Suppressor macrophage treated with lipopolysaccharide for 1 hour (primary cell): ENCODE measurements at places on chromosomes 16 and 17.
A peak's percentile ranks its signal among the peaks of the same experiment; 100 is the strongest.

GRCh38 chr17:41455236-41455635 is 11.9 kb downstream of the KRT32 start:
- DNase-seq: peak; percentile 10

DNA sequence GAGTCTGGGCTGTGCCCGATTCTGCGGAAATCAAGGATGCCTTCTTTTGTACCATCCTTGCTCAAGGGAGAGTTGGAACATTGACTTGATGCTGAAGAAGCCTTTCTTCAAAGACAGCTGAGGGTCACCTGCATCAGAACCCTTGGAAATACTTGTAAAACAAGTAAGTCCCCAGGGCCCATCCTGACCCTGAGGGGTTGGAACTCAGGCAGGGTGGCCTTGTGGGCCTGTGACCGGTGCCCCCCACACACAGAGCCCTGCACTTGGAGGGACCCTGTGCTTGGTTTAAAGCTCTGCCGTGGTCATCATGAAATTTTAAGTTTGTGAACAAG is 56.9 kb downstream of the WIPI1 start:
- DNase-seq: no peak

GRCh38 chr16:68782198-68783174 is 45.4 kb downstream of the CDH1 start:
- DNase-seq: peak; percentile 27

- peak; percentile 79 for DNase-seq
Observed at GRCh38 chr17:46044286-46044928, 45.4 kb downstream of the STH start.

- peak; percentile 4 for DNase-seq
Observed at GRCh38 chr17:62870030-62870541, 62.0 kb upstream of the MARCHF10 start.

GRCh38 chr17:2416010-2416734 is 15.3 kb upstream of the MNT start:
- DNase-seq: peak; percentile 92

DNA sequence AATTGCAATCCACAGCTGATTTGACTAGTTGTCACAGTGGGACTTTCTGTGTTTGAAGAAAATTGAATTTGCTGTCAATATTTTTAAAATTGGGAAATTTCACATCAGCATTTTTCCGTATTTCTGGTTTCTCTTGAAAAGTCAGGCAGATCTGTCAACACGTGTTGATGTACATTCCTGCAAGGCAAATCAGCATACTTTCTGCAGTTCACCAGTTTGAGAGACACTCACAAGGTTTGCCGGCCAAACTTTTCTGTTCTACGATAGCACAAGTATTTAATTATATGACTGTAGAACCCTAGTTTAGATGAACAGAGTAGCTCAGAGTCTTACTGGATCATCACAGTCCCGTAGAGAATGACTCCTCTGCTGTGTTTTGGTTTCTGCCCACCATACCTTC is 102.0 kb downstream of the ADAMTS18 start:
- no peak for DNase-seq

DNA sequence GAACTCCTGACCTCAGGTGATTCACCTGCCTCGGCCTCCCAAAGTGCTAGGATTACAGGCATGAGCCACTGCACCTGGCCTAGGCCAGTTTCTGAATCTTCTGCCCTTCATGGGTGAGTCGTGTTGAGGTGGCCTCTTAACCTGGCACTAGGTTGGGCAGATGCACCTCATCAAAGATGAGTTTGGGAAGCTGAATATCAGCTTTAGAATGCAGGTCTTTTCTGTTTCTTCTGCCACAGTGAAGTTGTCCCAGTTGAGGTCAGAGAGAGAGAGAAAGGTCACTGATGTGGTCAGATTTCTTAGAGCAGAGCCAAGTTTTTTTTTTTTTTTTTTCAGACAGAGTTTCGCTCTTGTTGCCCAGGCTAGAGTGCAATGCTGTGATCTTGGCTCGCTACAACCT is 111.3 kb upstream of the WSCD1 start:
- DNase-seq: no peak

DNA sequence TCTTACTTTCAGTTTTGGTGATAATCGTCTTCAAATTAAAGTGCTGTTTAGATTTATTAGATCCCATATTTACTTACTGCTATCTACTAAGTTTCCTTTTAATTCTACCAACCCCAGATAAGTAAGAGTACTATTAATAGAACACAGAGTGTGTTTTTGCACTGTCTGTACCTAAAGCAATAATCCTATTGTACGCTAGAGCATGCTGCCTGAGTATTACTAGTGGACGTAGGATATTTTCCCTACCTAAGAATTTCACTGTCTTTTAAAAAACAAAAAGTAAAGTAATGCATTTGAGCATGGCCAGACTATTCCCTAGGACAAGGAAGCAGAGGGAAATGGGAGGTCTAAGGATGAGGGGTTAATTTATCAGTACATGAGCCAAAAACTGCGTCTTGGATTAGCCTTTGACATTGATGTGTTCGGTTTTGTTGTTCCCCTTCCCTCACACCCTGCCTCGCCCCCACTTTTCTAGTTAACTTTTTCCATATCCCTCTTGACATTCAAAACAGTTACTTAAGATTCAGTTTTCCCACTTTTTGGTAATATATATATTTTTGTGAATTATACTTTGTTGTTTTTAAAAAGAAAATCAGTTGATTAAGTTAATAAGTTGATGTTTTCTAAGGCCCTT is 56.8 kb downstream of the HLF start:
- DNase-seq: no peak

DNA sequence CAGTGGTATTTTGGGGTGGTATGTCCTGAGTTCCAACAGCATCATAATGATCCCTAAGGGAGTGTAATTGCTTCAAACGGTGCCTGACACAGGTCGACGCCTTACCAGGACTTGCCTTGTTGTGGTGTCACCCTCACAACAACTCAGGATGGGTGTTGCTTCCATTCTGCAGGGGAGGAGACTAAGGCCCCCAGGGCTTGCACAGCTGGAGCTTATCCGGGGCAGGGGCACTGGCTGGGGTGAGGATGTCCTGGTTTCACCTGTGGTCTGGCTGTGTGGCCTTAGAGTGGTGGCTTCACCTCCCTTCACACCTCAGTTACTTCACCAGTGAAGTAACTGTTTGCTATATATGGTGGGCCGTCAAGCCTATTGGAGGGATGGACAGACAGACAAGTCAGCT is 23.3 kb downstream of the LLGL2 start:
- DNase-seq: no peak

- no peak for DNase-seq
Observed at GRCh38 chr16:66277311-66278070, 89.0 kb upstream of the CDH5 start.

- DNase-seq: peak; percentile 46
Observed at GRCh38 chr17:18038149-18038850, 668 bp downstream of the ATPAF2 start.

DNA sequence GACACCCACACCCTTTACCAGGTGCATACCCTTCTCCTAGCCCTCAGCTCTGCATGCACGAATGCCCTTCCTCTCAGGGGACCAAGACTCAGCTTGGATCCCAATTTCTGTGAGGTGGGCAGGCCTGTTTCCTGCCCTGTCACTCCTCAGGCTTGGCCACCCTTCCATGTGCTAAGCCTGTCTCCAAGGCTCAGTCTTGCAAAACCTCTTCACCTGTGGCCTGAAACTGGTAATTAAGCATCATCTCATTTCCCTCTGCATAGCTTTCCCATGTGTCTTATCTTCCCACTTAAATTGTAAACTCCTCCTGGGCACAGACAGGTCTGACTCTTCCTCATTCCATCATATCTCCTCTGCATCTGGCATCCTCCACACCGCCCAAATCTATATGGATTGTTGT is 31.0 kb upstream of the SMPD3 start:
- no peak for DNase-seq

GRCh38 chr16:89122322-89122851 is 28.7 kb downstream of the ACSF3 start:
- no peak for DNase-seq

GRCh38 chr16:7638306-7638705 is 305.7 kb downstream of the RBFOX1 start:
- no peak for DNase-seq

DNA sequence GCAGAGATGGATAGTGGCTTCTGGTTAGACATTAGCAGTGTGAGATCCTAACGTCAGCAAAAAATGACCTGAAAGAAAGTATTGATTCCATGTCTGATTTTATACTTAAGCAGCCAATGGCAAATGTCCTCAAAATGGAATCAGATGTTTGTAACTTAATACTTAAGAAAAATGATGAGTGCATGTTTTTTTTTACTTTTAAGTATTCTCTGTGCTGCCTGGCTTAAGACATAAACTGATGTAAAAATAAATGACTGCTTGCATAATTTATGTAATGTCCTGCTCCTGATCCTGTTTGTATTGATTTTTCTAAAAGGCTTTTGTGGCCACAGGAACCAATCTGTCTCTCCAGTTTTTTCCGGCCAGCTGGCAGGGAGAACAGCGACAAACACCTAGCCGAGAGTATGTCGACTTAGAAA is 7.4 kb downstream of the CBFB start:
- no peak for DNase-seq

DNA sequence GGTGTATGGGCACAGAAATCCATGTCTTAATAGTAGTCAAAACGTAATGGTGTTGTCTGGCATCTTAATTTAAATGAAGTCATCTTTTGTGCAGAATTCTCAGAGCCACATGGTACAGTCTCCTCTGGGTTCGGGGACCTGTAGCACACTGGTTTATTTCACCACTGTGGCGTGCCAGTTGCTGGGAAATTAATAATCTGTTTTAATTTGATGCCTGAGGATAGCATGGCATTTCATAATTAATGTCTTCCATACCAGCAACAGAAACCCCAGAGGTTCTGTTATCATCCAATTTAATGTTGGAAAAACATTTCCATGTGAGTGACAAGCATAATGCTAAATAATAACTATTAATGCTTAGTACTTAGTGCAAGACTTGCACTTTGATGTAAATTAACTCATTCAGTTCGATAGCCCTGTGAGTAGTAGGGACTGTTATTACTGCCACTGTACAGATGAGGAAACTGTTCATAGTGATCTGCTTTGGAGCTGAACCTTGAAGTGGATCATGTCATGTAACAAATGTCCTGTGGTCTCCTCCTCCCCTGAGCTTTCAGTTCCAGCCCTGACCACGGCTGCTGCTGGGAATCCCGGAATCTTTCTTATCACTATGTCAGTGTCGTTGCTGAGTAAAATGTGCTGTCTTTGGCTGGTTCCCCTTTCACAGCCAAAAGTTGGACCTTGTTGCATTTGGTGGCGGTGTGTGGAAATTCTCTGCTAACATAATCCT is 51.2 kb downstream of the SNX29 start:
- peak; percentile 56 for DNase-seq

- DNase-seq: no peak
Observed at GRCh38 chr16:74721716-74722115, 21.1 kb upstream of the MLKL start.

DNA sequence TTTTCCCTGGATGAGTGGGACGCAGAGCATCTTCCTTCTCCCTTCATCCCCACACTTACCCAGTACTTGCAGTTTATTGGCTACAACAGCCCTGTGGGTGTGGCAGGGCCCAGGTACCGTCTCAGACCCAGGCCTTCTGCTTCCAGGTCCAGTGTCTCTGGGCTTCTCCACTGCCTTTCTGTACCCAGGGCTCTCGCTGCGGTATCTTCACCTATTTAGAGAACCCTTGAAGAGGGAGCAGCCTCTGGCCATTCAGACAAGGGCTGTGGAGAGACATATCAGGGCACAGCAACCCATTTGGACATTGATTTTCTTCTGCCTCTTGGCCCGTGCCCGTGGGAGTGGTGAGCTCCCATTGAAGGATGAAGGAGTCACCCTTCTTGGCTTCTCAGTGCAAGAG is 17.3 kb downstream of the TBX4 start:
- no peak for DNase-seq

- no peak for DNase-seq
Observed at GRCh38 chr17:39823407-39824054, 40.6 kb downstream of the IKZF3 start.

DNA sequence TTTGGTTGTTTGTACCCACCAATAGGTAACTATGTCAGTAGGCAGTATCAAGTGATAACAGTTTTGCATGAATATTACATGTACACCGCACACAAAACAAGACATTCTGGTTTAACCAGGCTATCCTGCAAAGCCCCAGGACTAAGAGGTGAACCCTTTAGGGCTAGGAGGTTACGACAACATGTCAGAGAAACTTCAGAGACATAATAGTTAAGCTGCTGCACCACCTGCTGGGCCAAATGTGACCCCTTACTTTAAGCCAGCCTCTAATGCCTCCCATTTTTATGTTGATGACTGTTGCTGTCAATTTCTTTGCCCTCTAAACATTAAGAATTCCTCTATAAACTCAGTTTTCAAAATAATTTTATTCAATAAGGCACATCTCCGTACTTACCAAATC is 15.4 kb downstream of the SRP68 start:
- DNase-seq: no peak

DNA sequence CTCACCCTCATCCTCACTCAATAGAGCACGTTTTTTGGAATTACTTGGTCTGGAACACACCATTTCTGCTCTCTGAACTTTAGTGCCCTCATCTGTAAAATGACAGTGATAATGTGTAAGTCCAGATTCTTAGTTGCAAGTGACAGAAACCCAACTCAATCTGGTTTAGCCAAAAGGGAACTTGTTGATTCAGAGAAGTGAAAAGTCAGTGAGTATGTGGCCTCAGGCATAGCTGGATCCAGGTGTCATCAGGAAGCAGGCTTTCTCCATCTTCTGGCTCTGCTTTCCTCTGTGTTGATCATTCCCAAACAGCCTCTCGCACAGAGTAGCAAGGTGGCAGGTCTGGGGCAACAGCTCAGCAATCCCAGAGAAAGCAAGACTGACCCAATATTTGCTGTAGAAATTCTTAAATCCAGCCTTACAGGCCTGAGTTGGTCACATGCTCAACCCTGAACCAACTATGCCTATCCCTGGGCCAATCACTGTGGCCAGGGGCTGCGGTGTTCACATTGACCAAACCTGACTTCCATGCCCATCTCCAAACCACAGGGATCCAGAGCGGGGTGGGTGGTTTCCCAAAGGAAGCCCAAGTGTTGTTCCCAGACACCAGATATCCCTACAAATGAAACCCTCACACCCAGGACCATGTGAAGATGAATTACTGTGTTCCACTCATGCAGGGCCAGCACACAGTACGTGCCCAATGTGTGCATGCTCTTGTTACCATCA is 23.3 kb upstream of the ALKBH5 start:
- DNase-seq: no peak

DNA sequence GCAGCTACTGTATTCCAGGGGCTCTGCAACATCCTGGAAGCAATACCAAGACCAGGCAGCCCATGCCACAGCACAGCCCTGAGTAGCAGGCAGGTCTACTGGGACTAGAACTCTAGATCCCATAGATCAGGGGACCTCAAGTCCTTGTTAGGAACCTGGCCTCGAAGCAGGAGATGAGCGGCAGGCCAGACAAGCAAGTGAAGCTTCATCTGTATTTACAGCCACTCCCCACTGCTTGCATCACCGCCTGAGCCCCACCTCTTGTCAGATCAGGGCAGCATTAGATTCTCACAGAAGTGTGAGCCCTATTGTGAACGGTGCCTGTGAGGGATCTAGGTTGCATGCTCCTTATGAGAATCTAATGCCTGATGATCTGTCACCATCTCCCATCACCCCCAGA is 295.7 kb upstream of the TNRC6C start:
- no peak for DNase-seq

- no peak for DNase-seq
Observed at GRCh38 chr16:87201052-87201451, 116.1 kb downstream of the C16orf95 start.

- DNase-seq: no peak
Observed at GRCh38 chr16:88618182-88618955, 20.0 kb upstream of the IL17C start.

GRCh38 chr17:68822719-68823289 is 132.4 kb downstream of the ABCA8 start:
- DNase-seq: peak; percentile 31
